Midbrain (tissue), 1 donor: ENCODE measurements at places on chromosomes 13 and 19.

DNA sequence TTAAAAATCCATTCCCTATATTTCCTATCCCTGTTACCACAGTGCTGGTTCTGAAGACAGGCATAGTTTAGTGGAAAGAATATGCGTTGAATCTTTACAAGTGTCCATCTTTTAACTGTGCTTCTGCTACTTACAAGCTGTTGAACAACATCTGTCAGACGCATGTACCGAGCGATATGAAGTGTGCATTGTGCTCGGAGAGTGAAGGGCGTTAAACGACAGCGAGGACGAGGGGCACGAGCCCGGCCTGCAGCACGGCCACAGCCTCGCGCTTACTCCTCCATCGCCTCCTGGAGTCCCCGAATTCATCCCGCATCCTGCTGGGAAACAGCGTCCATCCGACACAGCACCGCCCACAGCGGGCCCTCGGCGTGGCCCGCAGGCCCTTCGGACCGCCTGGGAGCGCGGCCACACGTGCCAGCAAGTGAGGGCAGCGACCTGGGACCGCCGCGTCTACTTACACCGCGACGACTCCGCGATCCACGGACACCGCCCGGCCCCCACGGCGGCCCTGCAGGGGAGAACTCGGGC lies 514 bp downstream of the PCID2 start:
- DNase-seq: no peak

DNA sequence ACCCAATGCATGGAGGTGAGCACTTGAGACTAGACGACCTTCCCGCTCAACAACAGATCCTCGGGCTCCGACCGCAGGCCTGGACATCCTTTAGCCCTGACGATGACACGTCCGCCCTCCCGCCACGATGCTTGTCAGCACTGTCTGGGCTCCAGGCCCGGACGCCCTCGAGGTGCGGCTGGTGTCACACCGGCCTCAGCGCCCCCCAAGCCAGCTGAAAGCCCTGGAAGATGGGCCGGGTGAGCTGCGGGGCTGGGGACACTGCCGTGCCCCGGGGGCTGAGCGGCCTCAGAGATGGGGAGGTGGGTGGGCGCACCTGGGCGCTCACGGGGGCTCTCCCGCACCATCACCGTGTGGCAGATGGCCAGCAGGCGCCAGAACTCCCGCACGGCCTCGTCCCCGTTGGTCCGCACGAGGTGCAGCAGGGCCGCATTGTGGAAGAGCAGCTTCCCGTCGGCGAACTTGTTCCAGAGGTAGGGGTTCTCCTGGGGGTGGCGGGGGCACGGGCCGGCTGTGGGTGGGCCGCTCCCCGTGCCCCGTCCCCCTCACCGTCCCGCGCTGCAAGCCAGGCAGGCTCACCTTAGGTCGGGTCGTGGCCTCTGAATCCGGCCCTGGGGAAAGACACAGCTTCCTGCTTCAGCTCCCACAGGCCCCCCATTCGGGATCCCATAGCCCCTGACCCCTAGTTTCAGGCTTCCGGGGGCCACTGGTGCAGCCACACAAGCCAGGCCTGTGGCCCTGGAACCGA lies 15.5 kb downstream of the ATP8B3 start:
- no peak for DNase-seq

DNA sequence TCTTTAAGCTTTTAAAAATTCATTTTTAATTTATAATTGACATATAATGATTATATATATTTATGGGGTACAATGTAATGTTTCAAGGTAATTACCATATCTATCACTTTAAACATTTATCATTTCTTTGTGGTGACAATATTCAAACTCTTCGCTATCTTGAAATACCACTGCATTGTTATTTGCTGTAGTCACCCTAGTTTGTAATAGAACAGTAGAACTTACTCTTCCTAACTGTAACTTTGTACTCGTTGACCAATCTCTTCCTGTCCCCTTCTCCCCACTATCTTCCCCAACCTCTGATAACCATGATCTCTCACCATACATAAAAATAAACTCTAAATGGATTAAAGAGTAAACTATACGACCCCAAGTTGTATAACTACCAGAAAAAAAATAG lies 20.4 kb downstream of the COG6 start:
- no peak for DNase-seq

GRCh38 chr19:1265615-1266128 lies 3.5 kb upstream of the CIRBP start:
- no peak for DNase-seq

DNA sequence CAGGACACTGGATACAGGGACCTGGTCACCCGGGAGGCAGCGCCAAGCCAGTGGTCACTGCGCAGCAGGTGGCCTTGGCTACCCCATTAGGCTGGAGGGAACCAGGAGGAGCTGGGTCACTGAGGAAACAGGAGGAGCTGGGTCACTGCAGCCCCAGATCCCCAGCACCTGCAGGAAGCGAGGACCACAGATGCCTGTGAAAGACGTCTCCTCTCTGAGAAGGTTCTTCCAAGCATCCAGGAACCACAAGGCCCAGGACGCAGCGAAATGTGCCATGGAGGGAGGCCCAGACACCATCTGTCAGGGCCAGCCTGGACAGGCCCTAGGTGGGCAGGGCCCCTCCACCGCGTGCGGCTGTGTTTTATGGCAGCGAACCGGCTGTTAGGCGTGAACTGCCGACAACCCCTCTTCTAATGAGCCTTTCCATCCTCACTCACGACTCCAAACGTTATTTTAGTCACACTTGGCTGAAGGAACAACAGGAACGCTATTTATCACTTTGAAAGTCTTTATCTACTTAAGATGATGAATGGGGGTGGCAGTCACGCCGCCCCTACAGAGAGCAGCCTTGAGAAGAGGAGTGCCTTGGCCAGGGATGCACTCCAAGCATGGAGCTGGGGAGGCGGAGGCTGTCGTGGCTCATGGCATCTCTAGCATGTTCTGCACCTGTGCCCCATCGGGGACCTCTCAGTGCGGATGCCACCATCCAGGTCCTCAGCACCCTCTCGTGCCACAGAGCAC lies 53.3 kb downstream of the CEBPG start:
- DNase-seq: no peak

DNA sequence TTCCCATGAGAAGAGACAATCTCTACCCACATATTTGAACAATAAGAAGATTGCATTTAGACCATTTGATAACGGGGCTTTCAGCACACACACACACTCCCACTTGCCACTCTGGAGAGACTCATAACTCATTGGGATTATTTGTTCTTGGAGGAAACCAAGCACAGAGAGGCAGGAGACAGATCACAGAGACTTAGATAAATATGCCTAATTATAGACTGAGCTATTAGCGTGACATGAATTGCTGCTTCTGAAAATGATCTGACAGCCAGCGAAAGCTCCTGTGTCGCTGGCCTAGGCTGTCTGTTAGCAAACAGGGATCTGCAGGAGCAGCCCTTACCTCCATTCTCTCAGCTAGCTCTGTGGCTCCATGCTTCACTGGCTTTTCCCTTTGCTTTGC lies 111.4 kb downstream of the CCNA1 start:
- DNase-seq: no peak

GRCh38 chr19:47447470-47448359 lies 24.0 kb downstream of the SLC8A2 start:
- no peak for DNase-seq

DNA sequence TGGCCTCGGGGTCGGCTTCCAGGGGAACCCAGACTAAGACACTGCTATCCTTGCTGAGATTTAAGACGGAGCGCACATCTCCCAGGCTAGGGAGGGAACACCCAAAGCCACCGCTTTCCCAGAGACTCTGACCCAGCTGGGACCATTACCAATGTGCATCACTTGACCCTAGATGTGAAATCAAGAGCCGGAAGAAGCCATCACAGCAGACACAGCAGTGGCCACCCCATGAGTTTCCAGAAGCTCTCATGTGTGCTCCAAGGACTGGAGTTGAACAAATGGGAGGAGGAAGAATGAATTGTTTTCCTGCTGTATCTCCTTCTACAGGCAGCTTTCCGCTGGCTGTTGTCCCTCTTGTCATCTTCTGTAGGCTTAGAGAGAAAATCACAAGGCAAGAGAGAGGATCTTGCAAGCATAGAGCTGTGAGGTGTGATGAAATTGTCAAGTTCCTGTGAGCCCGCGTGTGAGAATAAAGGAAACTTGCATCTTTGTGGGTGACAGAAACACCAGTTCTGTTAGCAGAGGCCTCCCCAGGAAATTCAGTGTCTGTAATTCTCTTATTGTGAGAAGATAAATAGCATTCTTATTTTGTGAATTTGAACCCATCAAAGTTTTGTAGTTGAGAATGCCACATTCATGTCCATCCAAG lies 711.8 kb downstream of the UQCRFS1 start:
- no peak for DNase-seq

DNA sequence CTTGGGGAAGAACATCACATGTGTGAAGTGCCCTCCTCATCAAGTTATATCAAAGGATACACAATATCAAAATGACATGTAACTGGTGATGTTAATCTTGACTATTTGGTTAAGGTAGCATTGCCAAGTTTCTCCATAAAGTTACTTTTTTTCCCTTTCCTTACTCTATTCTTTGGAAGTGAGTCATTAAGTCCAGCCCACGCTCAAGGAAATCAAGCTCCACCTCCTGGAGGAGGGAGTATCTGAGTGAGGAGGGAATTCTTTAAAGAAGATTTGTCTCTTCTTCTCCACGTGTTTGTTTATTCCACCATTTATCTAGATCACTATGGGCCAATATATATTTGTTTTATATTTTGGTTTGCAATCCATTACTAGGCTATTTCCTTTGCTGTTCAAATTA lies 33.6 kb upstream of the FNDC3A start:
- DNase-seq: no peak

DNA sequence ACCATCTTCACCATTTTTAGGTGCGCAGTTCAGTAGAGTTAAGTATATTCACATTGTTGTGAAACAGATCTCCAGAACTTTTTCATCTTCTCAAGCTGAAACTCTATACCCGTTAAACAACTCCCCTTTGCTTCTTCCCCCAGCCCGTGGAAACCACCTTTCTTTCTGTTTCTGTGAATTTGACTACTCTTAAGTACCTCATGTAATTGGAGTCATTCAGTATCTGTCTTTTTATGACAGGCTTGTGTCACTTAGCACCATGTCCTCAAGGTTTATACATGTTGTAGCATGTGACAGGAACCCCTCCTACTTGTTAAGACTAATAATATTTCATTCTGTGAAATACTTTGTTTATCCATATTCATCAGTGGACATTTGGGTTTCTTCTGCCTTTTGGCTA lies 52.8 kb downstream of the TNFRSF19 start:
- DNase-seq: no peak

- DNase-seq: no peak
Observed at GRCh38 chr13:52361225-52361624, 44.7 kb downstream of the THSD1 start.
